Stimulated activated CD4-positive, alpha-beta T cell treated with anti-CD3 and anti-CD28 coated beads, Interleukin-15, amount 100 ng/mL, for 24 hours (primary cell): ENCODE measurements at places on chromosomes 3 and 15.

DNA sequence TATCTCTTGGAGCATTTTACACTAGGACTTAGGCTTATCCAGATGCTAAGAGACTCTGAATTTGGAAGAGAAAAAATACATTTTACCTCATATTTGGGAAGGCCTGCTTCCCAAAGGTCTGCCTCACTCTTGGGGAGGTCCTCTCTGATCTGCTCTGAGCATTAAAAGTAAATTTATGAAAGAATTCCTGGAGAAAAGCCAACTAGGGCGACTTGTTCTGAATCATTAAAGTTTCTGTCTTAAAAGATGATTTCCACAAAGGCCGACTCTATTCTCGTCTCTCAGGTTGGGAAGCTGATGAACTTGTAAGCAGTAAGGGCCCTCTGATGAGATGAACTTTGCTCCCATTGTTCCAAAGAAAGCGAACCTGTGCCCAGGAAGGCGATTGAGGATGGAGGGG, 48.7 kb upstream of the HES1 start:
- DNase-seq: no peak

DNA sequence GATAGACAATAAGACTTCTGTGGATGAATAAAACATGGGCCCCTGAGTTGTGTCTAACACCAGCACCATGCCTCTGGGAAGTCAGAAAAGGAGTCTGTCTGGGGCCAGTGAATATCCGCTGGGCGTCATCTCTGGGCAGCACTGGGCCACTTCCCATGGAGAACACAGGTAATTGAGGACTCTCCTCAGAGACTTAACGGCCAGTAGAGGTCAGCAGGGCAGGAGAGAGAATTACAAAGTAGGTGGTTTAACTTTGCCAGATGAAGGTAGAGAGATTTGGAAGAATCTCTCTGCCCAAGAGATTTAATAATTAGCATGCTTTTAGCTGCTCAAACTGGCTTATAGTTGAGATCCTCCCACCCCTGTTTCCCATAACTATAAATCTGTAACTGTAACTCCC, 65.7 kb downstream of the OCA2 start:
- DNase-seq: no peak

GRCh38 chr3:45927881-45928280, 15.4 kb upstream of the CXCR6 start:
- DNase-seq: no peak

GRCh38 chr3:77799278-77799677, 759.4 kb downstream of the ROBO2 start:
- DNase-seq: no peak

DNA sequence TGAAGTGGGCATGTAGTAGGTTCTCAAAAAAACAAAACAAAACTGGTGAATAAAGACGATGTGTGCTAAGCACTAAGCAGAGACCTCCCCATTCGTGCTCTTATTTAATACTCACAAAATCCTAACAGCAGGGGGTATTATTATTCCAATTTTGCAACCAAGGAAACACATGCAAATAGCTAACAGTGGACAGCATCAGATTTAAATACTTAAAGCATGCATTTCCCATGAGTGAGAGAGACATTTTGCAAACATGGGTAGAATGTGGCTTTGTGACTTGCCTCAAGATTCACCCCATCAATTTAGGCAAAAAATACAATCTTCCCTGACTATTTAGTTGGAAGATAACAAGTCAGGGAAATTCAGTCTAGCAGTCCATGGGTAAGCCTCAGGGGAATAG, 946.2 kb upstream of the CFAP20DC start:
- no peak for DNase-seq

- no peak for DNase-seq
Observed at GRCh38 chr3:32113566-32113965, 7.1 kb downstream of the GPD1L start.
